Right atrium auricular region (tissue), 2 donors: ENCODE measurements at places on chromosomes 4 and X. TPM values are rescaled to one million over a fixed set of nuclear protein-coding genes. Genes with fewer than 3 reads are reported as not detected.
A peak's percentile ranks its signal among the peaks of the same experiment; 100 is the strongest.

NHSL2 gene
- total RNA-seq: 9.3 TPM

DNA sequence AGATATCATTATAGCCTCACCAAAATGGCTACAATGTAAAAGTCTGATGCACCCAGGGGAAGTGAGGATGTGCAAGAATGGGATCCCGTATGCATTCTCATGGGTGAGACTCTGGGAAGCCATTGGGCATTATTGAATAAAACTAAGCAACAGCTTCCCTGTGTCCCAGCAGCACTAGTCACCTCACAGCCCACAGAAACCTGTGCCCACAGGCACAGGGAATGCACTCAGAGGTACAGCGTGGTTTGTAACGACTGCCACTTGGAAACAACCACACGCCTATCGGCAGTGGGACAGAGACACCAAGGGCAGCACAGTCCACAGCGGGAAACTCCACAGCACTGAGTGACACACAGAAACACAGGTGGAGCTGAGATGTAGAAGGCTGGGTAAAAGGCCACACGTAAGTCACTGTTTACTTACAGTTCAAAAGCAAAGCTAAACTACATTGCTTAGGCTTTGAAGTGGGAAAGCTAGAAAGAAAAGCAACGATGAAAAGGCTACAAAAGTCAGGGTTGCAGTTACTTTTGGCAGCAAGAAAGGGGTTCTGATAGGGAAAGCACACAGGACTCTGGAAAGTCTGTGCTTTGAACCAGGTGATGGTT is 69.2 kb downstream of the HAUS3 start:
- H3K4me3 ChIP-seq: no peak overlapping the region
- H3K4me1 ChIP-seq: no peaks in the 10 kb centered on the region
- no peak overlapping the region for H3K27ac ChIP-seq
- H3K27me3 ChIP-seq: no peaks in the 10 kb centered on the region
- no peaks in the 10 kb centered on the region for H3K36me3 ChIP-seq

PRDM5 gene
- total RNA-seq: 12.8 TPM

LEF1 gene
- total RNA-seq: 3.4 TPM

- H3K27ac ChIP-seq: no peak overlapping the region
- H3K27me3 ChIP-seq: no peaks in the 10 kb centered on the region
- H3K36me3 ChIP-seq: no peaks in the 10 kb centered on the region
- DNase-seq: no peak
These were observed 32.6 kb upstream of the PDE5A start for GRCh38 chr4:119661231-119661630.

GRCh38 chr4:36088542-36088941 is 155.8 kb downstream of the ARAP2 start:
- no peaks in the 10 kb centered on the region for H3K4me1 ChIP-seq
- H3K4me3 ChIP-seq: no peak overlapping the region
- H3K36me3 ChIP-seq: no peaks in the 10 kb centered on the region
- no peak for DNase-seq
- H3K27ac ChIP-seq: no peak overlapping the region

DNA sequence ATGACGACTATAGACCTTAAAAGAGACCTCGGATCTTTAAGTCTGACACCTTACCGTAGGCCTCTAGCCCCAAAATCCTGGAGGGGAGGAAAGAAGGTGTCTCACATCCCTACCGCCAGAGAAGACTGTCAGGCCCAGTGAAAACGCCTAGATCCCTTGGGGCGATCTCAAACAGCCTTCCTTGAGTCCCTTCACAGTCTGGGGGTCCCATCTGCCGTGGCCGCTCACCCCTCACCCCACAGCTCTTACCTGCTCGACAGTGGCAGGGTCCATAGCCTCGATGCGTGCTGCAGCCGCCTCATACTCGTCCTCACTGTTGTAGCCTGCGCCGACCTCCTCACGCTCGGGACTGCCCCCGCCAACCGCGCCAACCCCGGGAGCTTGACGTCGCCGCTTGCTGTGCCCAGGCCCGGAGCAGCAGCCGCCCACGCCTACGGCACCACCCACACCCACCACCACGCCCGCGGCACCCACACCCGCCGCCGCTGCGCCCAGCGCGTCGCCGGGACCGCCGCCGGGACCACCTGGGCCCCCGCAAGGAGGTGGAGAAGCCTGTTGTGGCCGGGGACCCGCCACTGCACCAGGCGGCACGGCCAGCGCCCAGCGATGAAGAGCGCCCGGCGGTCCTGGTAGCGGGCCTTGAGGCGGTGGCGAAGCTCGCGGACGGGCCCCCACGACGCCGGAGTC is 536 bp downstream of the OTUD5 start:
- peak overlapping the region; percentile 65 for H3K4me3 ChIP-seq
- peak overlapping the region; percentile 90 for H3K27ac ChIP-seq
- no peaks in the 10 kb centered on the region for H3K4me1 ChIP-seq
- DNase-seq: no peak
- peaks cover 14% of the 10 kb centered on the region for H3K36me3 ChIP-seq

DNA sequence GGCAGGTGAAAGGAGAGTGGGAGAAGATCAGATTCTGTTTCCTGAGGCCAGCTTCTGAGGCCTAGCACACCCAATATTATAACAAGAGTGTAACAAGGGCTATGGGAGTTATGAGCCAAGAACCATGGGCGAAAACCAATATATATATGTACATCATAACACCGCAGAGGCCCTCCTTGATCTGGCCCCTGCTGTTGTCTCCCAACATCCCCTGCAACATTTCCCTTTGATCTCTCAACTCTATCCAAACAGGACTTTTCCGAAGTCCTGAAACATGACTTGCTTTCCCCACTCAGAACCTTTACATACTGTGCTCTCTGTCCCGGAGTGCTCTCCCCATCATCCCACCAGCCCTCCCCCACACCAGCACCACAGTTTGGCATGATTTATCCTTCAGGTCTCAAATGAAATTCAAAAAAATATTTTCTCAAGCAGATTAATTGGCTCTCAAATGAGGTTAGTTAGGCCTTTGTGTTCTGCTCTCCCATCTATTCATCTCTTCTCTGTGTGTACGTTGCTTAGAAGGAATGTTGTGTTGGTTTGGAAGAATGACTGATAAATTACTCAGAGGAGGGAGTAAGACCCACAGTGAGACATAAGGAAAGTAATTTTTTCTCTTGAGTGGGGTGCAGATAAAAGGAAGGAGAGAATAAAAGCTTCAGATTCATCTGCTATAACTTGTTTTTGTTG is 58.1 kb upstream of the SMIM10 start:
- no peaks in the 10 kb centered on the region for H3K4me1 ChIP-seq
- no peak overlapping the region for H3K4me3 ChIP-seq
- DNase-seq: no peak
- H3K27ac ChIP-seq: no peak overlapping the region

THAP6 gene
- total RNA-seq: 10.1 TPM

DNA sequence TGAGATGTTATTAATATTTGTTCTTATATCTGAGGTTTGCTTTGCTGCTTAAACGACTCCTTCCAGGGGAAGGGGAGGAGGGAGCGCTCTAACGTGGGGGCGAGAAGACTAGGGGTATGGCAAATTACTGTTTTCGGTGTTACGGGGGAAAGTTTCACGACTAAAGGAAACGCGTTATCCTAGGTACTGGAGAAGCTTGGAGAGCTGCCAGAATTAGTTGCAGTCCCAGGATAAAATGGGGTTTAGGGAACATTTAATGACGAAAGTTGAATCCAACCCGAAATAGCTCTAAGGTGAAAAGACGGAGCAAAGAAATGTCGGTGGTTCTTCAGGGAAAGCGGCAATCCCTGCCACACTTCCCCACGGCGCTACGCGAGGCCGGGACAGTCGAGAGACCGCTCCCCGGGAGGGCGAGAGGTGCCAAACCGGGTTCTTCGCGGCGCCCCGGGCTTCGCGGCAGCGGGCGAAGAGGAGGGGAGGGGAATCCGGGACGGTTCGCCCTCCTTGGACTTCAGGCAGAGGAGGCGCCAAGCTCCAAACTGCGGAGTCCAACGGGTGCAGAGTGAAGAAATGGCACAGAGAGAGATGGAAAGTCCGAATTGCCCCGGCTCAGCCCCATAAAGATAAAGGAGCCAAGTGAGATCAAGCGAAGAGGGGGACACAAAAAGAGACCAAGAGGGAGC is 724 bp downstream of the THOC2 start:
- no peaks in the 10 kb centered on the region for H3K4me1 ChIP-seq
- peak overlapping the region; percentile 69 for H3K4me3 ChIP-seq
- DNase-seq: no peak
- H3K27ac ChIP-seq: peak overlapping the region; percentile 62
- H3K27me3 ChIP-seq: no peaks in the 10 kb centered on the region

NXF2 gene
- total RNA-seq: not detected
